Heart right ventricle (tissue), 16 donors: ENCODE measurements at places on chromosomes 11 and 22. TPM values are rescaled to one million over a fixed set of nuclear protein-coding genes. Genes with fewer than 3 reads are reported as not detected.

Gene ST14
- total RNA-seq, result 1.7 TPM

Gene OR2D2
- not detected for total RNA-seq

DNA sequence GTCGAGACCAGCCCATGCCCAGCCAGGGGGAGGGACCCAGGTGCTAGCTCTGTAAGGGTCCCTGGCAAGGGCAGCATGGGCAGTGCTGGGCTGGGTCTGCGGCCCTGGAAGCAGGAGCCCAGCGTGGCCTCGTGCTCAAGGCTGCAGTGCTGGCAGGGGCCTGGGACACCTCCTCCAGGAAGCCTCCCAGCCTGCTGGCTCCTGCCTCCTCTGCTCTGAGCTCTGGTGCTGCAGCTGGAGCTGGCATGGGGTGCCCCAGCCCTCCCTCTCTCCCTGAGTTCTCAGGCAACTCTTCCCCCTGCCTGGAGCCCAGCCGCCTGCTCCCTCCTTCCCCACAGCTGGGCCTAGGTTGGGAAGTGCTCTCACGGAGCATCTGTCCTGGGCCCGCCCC lies 6.8 kb downstream of the INS start:
- DNase-seq, result no peak

DNA sequence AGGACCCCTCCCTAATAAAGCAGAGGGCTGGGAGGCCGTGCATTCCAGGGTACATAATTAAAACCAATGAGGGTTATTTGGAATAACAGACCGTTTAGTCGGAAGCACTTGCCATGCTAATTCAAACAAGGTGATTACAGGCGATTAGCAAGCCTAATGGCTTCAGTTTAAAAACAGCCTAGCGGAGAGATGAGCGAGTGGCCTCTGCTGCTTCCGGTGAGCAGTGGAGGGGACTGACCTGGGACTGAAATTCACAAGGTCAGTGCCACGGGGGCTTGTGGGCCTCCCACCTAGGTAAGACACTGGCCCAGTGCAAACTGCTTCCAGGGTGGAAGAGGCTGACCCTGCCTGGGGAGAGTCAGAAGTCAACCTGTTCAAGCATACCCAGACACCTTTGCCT lies 56.8 kb upstream of the ALX4 start:
- no peak for DNase-seq

DNA sequence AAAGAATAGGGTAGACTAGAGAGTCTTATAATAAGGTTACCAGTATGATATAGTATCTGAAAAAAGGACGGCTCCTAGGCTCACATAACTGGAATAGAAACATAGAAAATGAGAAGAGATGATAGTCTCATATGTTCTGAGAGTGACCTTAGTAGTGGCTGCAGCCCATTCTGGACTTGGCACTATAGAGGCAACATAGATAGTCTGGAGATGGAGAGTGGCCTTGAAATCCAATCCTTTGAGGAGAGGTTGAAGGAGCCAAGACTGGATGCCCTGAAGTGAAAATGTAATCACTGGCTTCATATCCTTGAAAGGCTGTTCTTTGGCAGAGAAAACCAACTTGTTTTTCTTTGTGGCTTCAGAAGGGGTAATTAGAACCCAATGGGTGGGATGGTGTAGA lies 81.1 kb downstream of the STIM1 start:
- DNase-seq, result no peak

Gene DGAT2
- 6.7 TPM for total RNA-seq

GRCh38 chr11:103964390-103964789 lies 72.0 kb upstream of the DDI1 start:
- no peak for DNase-seq

DNA sequence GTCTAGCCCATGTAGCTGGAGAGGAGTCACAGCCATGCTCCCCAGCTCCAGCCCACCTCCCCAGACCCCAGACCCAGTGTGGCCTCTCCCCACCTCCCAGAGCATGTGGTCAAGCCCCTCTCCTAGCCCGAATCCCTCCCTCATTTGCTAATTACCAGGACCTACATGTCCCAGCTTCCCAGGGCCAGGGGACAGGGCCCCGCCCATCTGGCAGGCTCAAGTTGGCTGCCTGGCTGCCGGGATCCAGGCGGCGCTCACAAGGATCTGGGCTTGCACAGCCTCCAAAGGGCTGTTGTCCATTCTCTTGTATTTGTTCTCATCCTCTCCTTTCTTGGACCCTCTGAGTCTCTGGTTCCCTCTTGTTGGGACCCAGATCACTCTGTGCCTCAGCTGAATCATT lies 4.6 kb upstream of the MIF start:
- DNase-seq, result peak; percentile 43

- DNase-seq, result no peak
Observed at GRCh38 chr11:68414496-68415221, 45.9 kb upstream of the PPP6R3 start.

Gene IGLL1
- total RNA-seq, result not detected

Gene TENM4
- total RNA-seq, result 0.38 TPM

Gene SCN2B
- total RNA-seq, result 5.3 TPM

- no peak for DNase-seq
Observed at GRCh38 chr11:107247167-107247861, 210.3 kb downstream of the CWF19L2 start.

Gene METTL15
- total RNA-seq, result 13.0 TPM

Gene CCDC81
- 0.38 TPM for total RNA-seq

DNA sequence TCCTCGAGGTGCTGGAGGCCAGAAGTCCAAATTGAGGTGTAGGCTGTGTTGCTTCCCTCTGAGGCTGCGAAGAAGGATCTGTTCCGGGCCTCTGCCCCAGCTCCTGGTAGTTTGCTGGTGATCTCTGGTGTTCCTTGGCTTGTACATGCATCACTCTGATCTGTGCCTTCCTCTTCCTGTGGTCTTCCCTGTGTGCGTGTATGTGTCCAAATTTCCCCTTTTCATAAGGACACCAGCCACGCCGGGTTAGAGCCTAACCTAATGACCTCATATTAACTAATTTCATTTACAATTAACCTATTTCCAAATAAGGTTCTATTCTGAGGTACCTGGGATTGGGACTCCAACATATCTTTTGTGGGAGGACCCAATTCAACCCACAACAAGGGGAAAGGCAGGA lies 21.5 kb downstream of the RIBC2 start:
- no peak for DNase-seq

Gene HBB
- total RNA-seq, result 421 TPM

Gene MRGPRX4
- total RNA-seq, result not detected

GRCh38 chr22:35661464-35661863 lies 13.2 kb downstream of the APOL6 start:
- no peak for DNase-seq
